ENCODE measurements at places on chromosomes 6 and 20.

GRCh38 chr6:142013875-142014495, 118.7 kb upstream of the GJE1 start:
- no peak for DNase-seq

DNA sequence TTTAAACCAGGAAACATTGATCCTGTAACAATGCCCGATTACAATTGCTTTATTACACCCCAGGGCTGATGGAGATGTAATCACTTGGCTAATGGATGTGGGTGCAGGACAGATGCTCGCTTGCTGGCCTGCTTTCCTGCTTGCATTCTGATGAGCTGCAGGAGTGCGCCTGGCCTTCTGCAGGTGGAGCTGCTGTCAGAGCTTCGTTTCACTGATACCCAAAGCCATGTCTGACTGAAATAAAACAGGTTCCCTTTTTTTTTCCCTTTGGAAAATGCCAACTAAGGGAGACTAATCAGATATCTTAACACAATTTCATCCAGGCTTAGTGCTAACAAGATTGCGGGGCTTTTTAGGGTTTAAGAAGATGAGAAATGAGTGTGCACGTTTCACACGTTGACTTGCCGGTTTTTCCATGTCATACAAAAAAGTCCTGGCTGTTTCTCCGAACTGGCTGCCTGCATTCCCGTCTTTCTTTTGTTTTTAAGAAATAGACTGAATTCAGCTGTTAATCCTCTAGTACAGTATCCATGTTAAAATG, 60.7 kb downstream of the VAPB start:
- peak; percentile 18 for DNase-seq

DNA sequence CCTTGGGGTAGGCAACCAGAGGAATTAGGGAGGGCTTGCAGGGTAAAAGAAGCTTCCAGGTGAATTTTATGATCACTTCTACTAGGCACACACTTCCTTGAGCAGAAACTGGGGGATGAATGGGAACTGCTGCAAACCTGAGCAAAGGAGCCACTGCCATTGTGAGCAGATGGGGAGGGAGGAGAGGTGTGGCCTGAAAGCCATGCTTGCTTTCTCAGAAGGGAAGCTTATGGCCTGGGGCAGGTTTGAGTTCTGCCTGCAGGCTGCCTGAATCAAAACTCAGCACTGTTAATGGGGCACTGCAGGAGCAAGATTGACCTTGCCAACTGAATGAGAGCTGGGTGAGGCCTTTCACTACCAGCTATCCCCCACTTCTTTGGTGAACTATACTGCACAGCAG, 328.1 kb downstream of the NKAIN2 start:
- DNase-seq, result no peak

DNA sequence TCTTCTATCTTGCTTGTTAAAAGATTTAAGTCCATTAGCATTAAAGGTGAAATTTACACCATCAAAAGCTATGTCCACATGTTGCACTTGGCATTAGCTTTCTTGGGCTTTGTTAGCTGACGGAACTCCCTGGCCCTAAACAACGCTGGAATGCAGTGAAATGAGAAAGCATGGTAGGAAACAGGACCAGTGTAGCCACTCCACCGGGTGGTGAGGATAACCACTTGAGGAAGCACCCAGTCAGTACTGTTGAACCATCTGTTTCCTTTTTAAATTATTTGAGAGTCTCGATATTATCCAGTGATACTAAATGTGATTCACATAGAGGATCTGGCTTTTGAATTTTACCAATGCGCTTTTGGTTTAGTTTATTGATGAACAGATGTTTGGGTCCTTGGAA, 374.9 kb upstream of the NOX3 start:
- DNase-seq, result no peak

GRCh38 chr6:147246853-147247635, 42.8 kb downstream of the STXBP5 start:
- DNase-seq, result no peak

GRCh38 chr20:31770243-31770642, 31.2 kb downstream of the TPX2 start:
- DNase-seq, result no peak

DNA sequence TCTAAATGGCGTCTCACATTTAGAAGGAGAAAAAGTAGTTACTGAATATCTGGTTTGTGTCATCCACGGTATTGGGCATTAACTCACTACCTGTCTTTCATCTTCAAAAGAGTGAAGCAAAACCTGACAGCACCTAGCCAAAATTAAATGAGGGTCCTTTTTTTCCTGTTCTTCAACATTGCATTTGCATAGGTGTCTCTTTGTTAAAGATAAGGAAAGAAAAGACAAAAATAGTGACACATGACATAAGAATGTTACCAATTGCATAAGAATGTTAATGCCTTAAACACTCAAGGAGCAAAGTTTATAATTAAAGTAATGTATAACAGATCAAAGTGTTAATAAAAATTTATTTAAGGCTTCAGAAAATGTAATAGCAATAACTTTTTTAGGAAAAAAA, 61.4 kb upstream of the MANEA start:
- no peak for DNase-seq

DNA sequence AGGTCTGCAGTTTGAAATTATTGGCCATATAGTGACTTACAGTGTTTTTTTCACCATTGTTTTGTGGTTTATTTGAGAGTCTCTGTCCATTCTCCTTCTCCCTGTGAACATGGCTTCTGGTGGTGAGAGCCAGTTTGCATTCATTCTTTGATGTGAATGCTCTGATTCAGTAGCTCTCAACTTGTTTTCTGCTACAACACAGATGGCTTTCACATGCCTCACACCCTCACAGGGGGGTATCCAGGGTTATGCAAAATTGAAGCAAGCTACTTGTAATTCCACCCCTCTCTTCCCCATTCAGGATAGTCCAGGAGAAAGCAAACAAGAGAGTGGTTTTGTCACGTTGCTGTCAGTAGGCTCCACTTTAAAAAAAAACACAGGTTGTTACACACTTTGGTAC, 55.6 kb downstream of the SLX4IP start:
- no peak for DNase-seq

- no peak for DNase-seq
These were observed 6.1 kb downstream of the UBD start for GRCh38 chr6:29553268-29554057.

- no peak for DNase-seq
These were observed 1211.1 kb upstream of the GJE1 start for GRCh38 chr6:140921366-140922226.

DNA sequence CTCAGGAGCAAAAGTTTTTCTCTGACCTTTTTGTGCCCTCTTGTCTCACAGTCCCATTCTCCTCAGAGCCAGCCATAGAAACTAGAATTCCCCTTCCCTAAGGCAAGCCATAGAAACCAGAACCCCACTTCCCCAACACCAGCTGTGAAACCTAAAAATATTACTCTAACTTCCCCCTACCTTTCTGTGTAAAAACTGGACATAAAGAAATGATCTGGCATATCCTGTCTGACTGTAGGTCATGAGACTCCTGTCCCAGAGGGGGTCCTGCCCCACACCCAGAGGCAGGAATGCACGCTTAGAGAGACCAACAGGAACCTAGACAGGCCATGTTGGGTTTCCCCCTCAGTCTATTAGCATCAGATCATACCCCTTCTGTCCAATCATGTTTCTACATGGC, 140.6 kb upstream of the SLC22A16 start:
- no peak for DNase-seq

- no peak for DNase-seq
These were observed 199.3 kb downstream of the TFAP2C start for GRCh38 chr20:56828402-56828801.

DNA sequence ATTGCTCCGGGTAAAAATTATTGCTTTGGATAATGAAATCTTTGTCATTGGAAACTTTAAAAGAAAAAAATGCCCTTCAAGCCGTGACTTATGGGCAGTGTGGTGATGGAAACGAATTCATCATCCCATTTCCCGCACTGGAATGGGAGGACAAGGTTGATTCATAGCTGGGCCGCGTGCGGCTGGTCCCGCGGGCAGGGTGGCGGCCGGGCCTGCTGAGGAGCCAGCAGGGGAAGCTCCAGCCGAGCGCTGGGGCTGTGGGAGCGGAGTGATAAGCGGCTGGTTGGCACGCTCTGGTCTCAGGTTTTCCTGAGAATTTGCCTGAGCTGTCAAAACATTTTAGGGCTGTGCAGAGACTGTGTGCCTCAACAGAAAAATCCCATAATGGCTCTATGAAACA, 351.7 kb downstream of the CDC5L start:
- no peak for DNase-seq

DNA sequence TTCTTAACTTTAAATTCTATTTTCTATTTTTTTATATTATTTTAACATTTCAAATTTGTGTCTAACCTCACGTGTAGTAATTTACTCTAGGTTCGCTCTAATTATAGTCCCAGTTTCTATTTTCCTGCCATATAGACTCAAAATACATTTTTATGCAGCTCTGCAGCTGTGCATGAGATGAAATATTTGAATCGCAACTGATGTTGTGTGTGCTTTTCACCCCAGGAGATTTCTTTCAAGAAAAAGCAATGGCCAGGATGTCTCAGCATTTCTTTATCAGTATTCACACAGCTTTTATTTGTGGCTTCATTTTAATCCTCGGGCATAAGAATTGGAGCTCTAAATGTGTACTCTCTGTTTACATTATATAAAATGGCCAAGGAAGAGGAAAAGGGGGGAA, 157.6 kb downstream of the HDGFL1 start:
- DNase-seq, result no peak

DNA sequence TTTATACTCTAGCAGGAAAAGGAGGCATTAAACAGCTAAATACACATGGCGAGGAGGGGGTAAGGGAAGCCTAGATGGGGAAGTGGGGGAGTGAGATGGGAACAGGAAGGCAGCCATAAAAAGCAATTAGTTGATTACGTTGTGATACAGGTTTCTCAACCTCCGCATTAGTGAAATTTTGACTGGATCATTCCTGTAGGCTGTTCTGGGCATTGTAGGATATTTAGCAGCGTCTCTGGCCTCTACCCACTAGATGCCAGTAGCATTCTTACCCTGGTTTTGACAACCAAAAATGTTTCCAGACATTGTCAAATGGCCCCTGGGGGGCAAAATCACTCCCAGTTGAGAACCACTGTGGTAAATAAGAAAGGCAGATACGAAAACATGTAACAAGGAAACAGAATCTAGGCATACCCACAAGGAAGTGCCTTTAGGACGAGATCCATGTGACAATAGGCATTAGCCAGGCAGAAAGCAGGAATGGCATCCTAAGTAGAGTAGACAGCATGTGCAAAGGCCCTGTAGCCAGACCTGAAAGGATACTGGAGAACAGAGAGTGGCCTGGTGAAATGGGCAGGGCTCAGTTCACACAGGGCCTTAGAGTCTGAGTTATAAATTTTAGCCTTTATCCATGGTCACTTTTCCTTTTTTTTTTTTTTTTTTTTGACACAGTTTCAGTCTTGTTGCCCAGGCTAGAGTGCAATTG, 25.8 kb upstream of the PTPN1 start:
- no peak for DNase-seq

GRCh38 chr20:50009521-50010454, 27.0 kb downstream of the SNAI1 start:
- DNase-seq, result no peak

DNA sequence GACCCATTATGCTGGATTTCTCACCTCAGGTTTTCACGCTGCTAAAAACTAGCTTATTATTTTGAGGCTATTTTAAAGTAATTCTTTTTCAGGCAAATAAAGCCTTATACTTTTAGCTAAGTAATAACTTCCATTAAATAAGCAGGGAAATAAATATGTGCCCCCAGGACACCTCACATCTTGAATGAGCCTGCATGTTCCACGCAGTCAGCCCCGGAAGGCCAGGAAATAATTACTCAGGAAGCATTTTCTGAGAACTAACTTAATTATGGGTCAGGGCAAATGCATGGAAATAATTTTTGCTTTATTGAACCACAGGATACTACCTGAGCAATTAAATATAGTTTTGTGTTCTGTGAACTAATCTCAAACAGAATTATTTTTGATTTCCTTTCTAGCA, 41.1 kb downstream of the STX7 start:
- DNase-seq, result no peak

- no peak for DNase-seq
These were observed 82.8 kb downstream of the TNFAIP3 start for GRCh38 chr6:137949686-137950390.

DNA sequence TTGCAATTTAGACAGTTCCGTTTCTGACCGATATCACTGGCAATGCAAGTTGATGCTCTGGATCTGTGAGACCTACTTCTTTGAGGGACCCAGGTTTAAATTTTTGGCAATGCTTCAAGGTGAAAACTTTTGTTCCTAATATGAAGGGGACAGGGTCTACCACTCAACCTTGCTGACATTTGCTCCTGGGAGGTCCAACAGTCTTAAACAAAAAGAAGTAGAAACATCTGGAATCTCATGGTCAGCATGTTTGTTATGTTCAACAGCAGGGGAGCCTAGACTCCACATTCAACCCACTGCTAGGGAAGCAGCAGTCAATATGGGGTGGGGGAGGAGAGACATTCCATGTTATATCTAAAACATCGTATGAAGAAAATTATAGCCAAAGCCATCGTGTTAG, 196.4 kb downstream of the SIM1 start:
- DNase-seq, result no peak

DNA sequence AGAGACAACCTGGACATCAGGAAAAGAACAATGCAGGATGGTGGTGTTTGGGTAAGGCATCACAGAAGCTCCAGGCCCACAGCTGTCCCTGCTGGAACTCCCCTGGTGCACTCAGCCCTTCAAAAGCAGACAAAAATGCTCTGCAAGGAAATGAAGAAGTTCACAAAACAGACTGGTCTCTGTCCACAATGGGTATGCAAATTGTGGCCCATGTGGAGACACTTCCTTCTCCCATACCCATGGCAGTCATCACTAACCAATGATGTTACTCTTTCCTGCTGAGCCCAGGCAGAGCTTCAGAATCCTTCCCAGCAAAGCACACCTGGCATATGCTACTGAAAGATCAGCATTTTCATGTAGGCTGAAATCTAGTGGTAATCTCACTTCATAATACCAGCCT, 42.6 kb upstream of the PXDC1 start:
- DNase-seq, result no peak

- no peak for DNase-seq
These were observed 693.1 kb downstream of the UTRN start for GRCh38 chr6:144978208-144978607.

GRCh38 chr20:64092258-64093012, 8.2 kb upstream of the LKAAEAR1 start:
- DNase-seq, result no peak

GRCh38 chr20:7695051-7695495, 245.2 kb downstream of the HAO1 start:
- no peak for DNase-seq

GRCh38 chr20:5688431-5688972, 61.7 kb upstream of the SHLD1 start:
- peak; percentile 8 for DNase-seq

Data from caudate nucleus (tissue), 63 donors.